ENCODE measurements at places on chromosomes 2 and 18. TPM values are rescaled to one million over a fixed set of nuclear protein-coding genes. Genes with fewer than 3 reads are reported as not detected.

RIT2 gene
- total RNA-seq, result not detected

DYNC1I2 gene
- total RNA-seq, result 72.0 TPM

IL36G gene
- total RNA-seq, result not detected

SIX2 gene
- 0.39 TPM for total RNA-seq

NYAP2 gene
- 0.02 TPM for total RNA-seq

KLHL14 gene
- not detected for total RNA-seq

AMMECR1L gene
- total RNA-seq, result 20.7 TPM

LTBP1 gene
- 29.1 TPM for total RNA-seq

TMEM37 gene
- 1.6 TPM for total RNA-seq

SERPINE2 gene
- 241 TPM for total RNA-seq

CDH20 gene
- total RNA-seq, result not detected

FSIP2 gene
- not detected for total RNA-seq

HOXD8 gene
- total RNA-seq, result 5.9 TPM

RPRM gene
- not detected for total RNA-seq

All from A549 treated with DMSO at 1 μM for 4 hours (cell line).